ENCODE measurements at places on chromosomes 2 and 18. TPM values are rescaled to one million over a fixed set of nuclear protein-coding genes. Genes with fewer than 3 reads are reported as not detected.
A peak's percentile ranks its signal among the peaks of the same experiment; 100 is the strongest.

GRCh38 chr2:195238379-195238778, 418.6 kb upstream of the SLC39A10 start:
- peak; percentile 2 for DNase-seq

DNA sequence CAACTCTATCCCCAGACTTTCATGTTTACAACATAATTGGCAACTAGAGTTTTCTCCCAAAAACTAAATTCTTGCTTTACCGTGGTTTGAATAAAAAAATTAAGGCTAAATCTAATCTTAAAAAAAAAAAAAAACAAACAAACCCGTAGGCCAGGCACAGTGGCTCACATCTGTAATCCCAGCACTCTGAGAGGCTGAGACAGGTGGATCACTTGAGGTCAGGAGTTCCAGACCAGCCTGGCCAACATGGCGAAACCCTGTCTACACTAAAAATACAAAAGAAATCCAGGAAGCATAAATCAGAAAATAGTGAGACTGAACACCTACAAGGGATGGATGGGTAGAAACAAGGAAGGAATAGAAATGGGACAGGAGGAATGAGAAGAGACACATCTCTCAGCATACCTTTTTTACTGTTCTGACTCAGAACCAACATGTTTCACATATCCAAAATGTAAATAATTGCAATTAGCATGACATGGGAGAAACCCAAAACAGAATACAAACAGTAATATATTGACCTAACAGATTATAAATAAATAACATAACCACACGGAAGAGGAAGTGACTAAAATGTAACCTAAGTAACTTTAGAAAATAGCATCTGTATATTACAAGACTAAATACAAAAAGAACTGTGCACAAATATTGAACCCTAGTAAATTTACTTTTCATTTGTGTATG, 17.5 kb downstream of the MGAT4A start:
- no peak for DNase-seq

DNA sequence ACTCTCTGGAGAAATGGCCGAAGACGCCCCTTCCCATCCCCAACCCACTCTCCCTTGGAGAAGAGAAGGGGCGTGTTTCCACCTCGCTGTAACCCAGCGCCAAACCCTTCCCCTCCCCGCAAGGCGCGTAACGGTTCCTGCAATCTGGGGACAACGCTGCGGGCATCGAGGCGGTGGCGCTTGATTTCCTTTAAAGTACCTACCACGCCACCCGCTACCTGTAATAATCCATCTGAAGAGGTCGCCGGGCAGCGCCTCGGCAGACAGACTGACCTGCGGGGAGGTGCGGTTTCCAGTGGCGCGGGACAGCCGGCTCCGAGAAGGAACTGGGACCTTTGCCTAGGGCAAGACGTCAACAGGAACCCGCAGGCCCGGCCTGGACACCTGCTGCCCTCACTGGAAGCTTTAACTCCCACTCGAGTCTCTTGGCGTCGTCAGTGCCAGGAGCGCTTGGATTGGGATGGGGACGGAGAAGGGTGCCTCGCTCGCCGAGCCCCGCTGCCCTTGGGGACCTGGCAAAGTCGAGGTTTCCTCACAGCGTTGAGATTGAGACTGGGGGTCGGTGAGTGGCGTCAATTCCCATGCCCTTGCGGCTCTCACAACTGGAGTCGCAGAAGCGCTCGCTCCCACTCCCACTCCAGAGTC, at the start of gene CYP1B1:
TSS of gene CYP1B1 (minus strand) at position 645 of the 645 bp plus-strand sequence. CDS start 763 bp downstream, outside the sequence.
- no peak for DNase-seq

- no peak for DNase-seq
These were observed 206.8 kb upstream of the ERBB4 start for GRCh38 chr2:212745359-212745758.

DNA sequence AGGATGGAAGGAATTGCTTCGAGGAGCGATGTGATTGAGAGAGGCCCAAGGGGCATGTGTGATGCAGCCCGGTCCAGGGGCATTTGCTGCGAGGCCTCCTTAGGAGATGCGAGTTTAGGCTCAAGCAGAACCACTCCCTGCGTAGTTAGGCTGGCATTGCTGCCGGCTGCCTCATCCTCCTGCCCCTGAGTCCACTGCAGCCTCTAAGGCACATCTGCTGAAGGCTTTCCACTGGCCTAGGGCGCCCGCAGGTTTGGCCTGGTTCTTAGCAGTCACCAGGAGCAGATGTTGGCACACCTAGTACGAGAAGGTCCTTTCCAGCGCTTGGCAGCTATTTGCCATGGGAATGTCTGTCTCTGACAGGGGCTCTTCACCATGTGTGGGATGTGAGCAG, 20.7 kb downstream of the INPP5D start:
- no peak for DNase-seq

DNA sequence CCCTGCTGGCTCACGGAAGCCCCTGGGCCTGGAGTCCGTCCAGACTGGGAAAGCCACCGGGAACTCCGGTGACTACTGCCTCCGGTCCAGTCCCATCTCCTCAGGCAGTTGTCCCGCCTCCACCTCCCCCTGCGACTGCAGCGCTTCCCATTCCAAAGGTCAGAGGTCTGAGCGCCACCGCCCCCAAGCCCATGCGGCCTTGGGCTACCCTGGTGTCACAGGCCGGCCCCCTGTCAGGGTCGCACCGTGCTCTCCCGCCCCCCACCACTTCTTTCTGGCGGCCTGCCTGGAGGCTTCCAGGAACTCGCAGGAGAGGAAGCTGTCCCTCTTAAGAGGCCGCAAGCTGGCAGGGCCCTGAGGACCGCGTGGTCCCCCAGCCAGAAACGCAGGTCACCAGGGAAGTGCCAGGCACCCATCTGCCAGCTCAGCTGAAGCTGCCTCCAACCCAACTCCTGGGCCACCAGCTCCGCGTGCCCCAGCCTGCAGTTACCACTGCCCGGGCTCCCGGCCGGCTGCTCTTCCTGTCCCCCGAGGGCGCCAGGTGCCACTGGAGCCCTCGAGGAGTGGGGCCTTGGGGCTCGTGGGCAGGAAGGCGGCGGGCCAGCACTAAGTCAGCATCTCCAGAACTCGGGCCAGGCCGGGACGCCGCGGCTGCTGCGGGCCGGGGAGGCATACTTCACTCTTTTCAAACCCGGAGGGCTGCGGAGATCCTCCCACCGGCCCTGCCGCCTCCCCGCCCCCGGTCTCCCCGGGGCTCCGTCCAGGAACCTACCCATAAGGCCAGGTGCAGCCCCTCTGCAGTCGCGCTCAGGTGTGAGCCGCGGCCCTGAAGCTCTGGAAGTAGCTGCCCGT, 83.3 kb upstream of the POMC start:
- DNase-seq: no peak

- DNase-seq: no peak
These were observed 136.9 kb downstream of the NRXN1 start for GRCh38 chr2:50895041-50895440.

DNA sequence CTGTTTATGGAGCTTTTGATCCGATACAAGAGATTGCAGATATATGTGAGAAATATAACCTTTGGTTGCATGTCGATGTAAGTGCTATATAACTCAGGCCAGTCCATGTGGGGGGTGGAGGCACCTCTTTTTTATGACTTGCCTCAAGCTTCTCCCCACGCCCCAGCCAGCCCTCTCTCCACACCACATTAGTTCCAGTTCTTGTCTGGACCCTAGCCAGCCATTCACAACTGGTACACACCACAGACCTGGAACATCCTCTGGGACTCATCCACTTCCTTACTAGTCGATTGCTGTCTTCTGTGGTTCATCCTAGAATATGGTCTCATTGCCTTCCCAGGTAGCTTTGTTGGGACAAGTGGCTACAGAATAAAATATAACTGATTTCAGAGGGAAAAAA, 31.0 kb downstream of the GAD1 start:
- no peak for DNase-seq

DNA sequence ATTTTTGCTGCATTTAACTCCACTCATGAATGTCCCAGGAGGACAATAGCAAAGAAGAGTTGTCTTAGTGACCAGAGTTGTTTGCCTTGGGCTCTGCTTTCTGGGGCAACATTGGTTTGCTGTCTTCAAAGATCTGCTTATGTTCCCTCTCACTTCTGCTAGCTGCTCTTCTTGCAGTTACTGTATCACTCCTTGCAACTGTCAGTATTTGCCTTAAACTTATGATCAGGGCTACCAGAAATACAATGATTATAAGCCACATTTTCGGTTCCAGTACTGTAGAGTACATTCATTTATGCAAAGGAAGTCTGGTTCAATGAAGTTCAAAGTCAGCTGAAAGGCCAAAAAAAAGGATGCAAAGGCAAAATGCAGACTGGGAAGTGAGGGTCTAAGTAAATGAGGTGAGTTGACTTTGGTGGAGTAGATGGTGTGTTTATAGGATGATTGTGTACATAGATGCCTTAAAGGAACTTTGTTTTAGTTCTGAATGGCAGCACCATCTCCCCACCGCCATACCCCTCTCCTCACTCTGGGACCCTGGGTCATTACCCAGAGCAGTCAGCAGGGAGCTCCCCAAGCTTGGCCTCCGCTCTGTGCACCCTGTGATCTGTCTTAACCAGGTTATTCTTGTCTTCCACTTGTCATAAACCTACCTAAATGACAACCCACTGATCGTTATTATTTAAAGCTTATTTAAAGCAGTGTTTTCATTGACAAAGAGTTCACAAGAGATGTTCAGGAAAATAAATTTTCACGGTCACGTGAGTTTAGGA, 236.0 kb downstream of the DOK6 start:
- DNase-seq: no peak

- no peak for DNase-seq
These were observed 38.2 kb downstream of the TFCP2L1 start for GRCh38 chr2:121246704-121247255.

The FOXD4L1 gene
- total RNA-seq: 0.16 TPM

The DHRS9 gene
- total RNA-seq: not detected

The RAB6C gene
- not detected for total RNA-seq
